T-helper 1 cell (primary cell): ENCODE measurements at places on chromosomes 2 and 18.

DNA sequence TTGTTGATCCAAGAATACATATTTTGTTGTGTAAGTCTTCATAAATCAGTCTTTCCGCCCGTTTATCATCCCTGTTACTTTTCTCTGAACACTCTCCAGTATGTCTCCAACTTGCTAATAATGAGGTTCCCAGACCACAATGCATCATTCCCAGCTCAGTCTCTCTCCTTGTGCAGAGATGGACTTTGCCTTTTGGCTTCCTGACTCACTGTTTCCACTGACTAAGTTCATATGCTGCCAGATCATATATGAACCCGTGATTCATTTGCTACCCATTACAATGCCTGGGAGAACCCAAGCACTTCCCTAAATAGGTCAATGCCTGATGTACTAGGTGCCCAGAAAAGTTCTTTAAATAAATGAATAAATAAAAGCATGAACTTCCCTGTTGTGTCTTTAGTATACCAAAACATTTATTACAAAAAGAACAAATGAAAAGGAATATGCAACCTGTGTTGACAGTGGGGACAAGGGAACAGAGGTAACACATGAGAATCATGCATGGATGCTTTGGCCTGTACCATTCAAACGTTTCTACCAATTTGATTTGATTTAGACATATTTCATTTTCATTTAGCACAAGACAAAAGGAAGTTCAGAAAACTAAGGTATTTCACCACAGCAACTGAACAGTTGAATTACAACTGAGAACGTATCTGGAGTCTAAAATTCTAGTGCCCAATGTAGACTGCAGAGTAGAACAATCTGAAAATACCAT is 215.4 kb upstream of the HNRNPA3 start:
- DNase-seq = no peak

GRCh38 chr18:55783921-55784320 is 195.9 kb upstream of the TCF4 start:
- DNase-seq = no peak

GRCh38 chr2:10404324-10405143 is 43.6 kb downstream of the ODC1 start:
- DNase-seq = no peak

GRCh38 chr2:66696886-66697285 is 262.0 kb downstream of the MEIS1 start:
- no peak for DNase-seq

DNA sequence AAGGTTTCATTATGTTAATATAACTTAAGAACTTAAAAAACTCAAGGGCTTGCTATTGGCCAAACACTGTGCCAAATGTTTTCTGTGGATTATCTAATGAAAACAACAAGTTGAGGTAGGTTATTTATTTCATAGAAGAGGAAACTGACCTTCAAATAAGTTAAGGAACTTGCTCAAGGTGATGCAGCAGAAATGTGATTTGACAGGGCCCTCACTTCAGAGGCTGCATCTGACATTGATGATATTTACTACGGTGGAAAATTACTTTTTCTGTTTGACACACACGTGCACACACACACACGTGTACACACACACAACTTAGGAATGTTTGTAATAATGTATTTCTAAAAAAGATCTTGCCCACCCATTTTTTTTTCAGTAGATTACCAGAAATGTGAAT is 137.2 kb upstream of the CXCR4 start:
- no peak for DNase-seq

GRCh38 chr2:150487537-150488429 is at the start of gene RND3:
Gene RND3, minus strand, starts transcription at chr2:150487667. Its CDS starts 250 bp downstream, at chr2:150487417.
- DNase-seq = no peak

DNA sequence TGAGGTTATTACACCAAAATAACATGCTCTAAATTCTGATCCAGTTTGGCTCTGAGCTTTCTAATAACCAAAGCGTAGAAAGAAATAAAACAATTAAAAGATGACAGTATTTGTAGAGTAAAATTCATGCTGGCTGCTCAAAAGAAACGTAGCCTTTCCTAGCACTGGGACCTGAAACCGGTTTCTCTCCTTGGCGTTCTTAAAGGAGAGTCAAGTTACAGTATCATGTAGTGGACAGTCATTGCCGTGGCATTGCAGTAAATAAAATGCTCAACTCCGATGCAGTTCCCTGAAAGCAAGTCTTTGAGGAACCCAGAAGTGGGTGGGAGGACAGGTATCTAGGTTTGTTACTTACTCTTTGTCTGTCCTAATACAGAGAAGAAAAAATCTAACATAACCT is 52.7 kb upstream of the ITM2C start:
- no peak for DNase-seq

DNA sequence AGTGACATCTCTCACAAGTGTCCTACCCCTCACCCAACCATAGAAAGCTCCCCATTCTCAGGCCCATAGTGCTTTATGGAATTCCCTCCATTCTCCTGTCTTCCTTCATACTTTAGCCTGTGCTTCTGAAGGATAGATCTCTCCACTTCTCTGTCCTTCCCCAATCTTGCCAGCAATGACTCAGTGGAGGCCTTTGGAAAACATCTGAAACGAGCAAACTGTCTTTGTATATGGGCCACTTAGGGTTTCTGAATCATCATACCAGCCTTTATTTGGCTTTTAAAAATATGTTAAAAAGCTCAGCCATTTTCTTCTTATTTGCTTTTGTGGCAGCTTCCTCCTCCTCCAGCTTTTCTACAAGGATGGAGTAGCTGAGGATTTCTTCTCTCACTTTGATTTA is 65.6 kb upstream of the ZNF385B start:
- no peak for DNase-seq
